ENCODE measurements at places on chromosomes 5 and 9. TPM values are rescaled to one million over a fixed set of nuclear protein-coding genes. Genes with fewer than 3 reads are reported as not detected.

IL5 gene
- not detected for total RNA-seq

ADAMTS19 gene
- not detected for total RNA-seq

GRCh38 chr5:1659100-1659981, 135.6 kb upstream of the LPCAT1 start:
- no peak overlapping the region for H3K27ac ChIP-seq
- peaks cover 2% of the 10 kb centered on the region for H3K27me3 ChIP-seq
- no peak overlapping the region for H3K4me3 ChIP-seq
- H3K4me1 ChIP-seq = no peaks in the 10 kb centered on the region

ACER2 gene
- 6.0 TPM for total RNA-seq

C9orf153 gene
- 0.55 TPM for total RNA-seq

- no peak overlapping the region for H3K27ac ChIP-seq
- H3K4me1 ChIP-seq = no peaks in the 10 kb centered on the region
- H3K27me3 ChIP-seq = no peaks in the 10 kb centered on the region
- no peak overlapping the region for H3K4me3 ChIP-seq
- H3K36me3 ChIP-seq = no peaks in the 10 kb centered on the region
Observed at GRCh38 chr5:165894916-165895315, 2389.5 kb downstream of the MAT2B start.

TAL2 gene
- not detected for total RNA-seq

BHMT2 gene
- total RNA-seq = not detected

SPIN1 gene
- total RNA-seq = 34.1 TPM

DNA sequence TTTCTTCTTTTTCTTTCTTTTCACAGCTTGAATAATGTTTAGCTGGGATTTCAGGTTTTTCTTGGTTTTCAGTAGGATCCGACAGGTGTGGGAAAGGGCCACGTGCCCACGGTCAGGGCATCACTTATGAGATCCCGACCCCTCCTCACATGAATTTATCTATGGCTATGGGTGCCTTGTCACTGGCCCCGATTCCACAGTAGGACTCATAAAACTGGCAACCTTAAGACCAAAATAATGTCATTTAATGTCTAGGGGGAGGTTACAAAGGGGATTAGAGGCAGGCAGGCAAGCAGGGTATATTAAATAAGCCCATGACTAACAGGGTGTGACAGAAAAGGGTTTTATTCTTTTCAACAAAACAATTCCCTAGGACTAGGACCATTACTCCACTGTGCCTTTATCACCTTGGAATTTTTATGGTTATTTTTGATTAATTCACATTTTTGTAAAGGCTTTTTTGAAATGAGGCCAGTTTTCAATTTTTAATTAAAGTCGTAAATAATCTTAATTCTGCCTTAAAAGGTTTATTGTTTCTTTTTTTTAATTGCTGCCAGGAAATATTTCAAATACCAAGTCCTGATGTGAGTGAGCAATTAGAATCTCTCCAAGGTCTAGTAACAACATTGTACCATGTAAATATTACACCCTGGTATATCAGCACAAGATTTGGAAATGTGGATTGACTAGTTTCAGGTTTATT, 370.4 kb downstream of the GLIS3 start:
- no peak for DNase-seq
- no peaks in the 10 kb centered on the region for H3K27me3 ChIP-seq
- H3K36me3 ChIP-seq = no peaks in the 10 kb centered on the region
- no peak overlapping the region for H3K27ac ChIP-seq
- H3K4me1 ChIP-seq = no peaks in the 10 kb centered on the region

GRCh38 chr5:135462304-135462703, 10.2 kb upstream of the TIFAB start:
- no peaks in the 10 kb centered on the region for H3K4me1 ChIP-seq
- H3K36me3 ChIP-seq = no peaks in the 10 kb centered on the region
- no peak overlapping the region for H3K27ac ChIP-seq
- H3K27me3 ChIP-seq = peaks cover 4% of the 10 kb centered on the region
- peak; percentile 37 for DNase-seq

GRCh38 chr5:31161781-31162181, 31.7 kb upstream of the CDH6 start:
- no peaks in the 10 kb centered on the region for H3K27me3 ChIP-seq
- no peak overlapping the region for H3K27ac ChIP-seq
- H3K4me1 ChIP-seq = no peaks in the 10 kb centered on the region
- no peaks in the 10 kb centered on the region for H3K36me3 ChIP-seq

LNPEP gene
- 92.5 TPM for total RNA-seq

GRCh38 chr5:139910901-139911300, 115.3 kb downstream of the PSD2 start:
- no peak overlapping the region for H3K27ac ChIP-seq
- no peak overlapping the region for H3K4me3 ChIP-seq
- H3K27me3 ChIP-seq = no peaks in the 10 kb centered on the region

DNA sequence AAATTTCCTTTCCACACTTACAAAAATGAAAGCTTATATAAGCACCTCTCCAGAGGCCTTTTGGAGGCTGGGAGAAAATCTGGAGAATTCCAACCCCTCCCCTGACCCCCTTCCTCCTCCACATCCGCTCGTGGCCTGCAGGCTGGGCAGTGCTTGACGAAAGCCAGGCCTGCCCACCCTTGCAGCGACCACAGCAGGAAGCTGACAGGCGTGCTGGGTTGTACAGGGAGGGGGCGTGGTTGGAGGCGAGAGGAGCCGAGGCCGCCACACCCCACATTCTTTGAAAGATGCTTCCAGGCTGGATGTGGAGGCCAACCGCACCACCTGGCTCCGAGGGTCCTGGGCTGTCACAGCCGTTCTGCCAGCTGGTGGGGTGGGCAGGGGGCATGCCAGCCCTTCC, 47.8 kb upstream of the IER5L start:
- no peak overlapping the region for H3K27ac ChIP-seq
- peak; percentile 42 for DNase-seq
- no peak overlapping the region for H3K4me3 ChIP-seq
- no peaks in the 10 kb centered on the region for H3K36me3 ChIP-seq
- H3K4me1 ChIP-seq = peaks cover 26% of the 10 kb centered on the region
- no peaks in the 10 kb centered on the region for H3K27me3 ChIP-seq

QRFP gene
- total RNA-seq = not detected

BNC2 gene
- not detected for total RNA-seq

DNA sequence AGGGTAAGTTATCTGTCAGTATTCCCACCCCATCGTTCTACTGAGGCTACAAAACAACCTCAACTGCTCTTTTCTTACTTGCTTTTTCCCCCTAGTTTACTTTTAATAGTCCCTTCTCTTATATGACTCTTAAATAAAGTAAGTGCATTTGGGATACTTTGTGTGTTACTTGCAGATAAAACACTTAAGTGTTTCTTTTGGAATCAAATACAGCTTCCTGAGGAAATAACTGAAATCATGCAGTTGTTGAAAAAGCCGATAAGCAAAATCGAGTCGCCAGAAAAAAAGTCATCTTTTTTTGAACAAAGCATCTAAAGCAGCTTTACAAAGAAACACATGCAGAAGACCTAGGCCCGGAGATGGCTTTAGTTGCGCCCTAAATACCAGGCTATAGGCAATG, 53.5 kb upstream of the EPB41L4A start:
- H3K4me3 ChIP-seq = no peak overlapping the region
- H3K36me3 ChIP-seq = no peaks in the 10 kb centered on the region
- no peak overlapping the region for H3K27ac ChIP-seq

IL33 gene
- total RNA-seq = not detected

DNA sequence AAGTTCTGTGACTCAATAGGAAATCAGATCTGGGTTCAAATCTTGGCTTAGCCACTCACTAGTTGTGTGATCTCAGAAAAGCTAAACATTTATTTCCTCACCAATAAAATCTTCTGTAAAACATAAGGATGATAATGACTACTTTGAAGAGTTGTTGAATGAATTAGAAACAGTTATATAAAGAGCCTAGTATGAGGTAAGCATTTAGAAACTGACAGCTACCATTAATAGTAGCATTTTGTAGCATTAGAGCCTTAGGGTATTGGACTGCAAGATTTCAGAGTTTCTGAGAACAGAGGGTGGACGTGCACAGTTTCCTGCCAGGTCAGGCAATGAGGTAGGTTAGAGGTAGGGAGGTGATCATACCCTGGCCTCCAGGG, 293.2 kb downstream of the CWC27 start:
- H3K36me3 ChIP-seq = no peaks in the 10 kb centered on the region
- H3K4me1 ChIP-seq = no peaks in the 10 kb centered on the region
- no peak overlapping the region for H3K4me3 ChIP-seq
- H3K27ac ChIP-seq = no peak overlapping the region
- DNase-seq = no peak
- no peaks in the 10 kb centered on the region for H3K27me3 ChIP-seq

DNA sequence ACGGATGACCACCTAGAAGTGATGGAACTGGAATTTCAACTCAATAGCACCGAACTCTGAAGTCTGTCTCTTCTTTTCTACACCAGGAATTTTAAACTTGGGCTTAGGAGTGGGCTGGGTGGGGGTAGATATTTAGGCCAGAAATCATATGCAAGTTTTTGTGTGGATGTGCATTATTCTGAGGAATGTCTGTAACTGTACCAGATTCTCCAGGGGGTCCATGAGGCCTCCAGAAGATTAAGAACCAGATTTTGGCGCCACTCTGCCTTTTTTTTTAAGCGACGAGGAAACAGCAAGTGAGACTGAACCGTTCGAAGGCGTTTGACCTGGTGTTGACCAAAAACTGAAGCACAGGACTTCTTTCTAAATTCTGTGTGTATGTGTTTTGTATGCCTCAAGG, 88.8 kb upstream of the TTC23L start:
- H3K36me3 ChIP-seq = no peaks in the 10 kb centered on the region
- H3K4me3 ChIP-seq = no peak overlapping the region
- H3K27me3 ChIP-seq = no peaks in the 10 kb centered on the region
- H3K27ac ChIP-seq = no peak overlapping the region

F2RL1 gene
- 5.5 TPM for total RNA-seq

GRCh38 chr9:116313638-116314037, 160.0 kb downstream of the PAPPA start:
- DNase-seq = no peak
- no peaks in the 10 kb centered on the region for H3K4me1 ChIP-seq
- no peak overlapping the region for H3K27ac ChIP-seq
- H3K4me3 ChIP-seq = no peak overlapping the region
- no peaks in the 10 kb centered on the region for H3K27me3 ChIP-seq
- H3K36me3 ChIP-seq = no peaks in the 10 kb centered on the region

DNA sequence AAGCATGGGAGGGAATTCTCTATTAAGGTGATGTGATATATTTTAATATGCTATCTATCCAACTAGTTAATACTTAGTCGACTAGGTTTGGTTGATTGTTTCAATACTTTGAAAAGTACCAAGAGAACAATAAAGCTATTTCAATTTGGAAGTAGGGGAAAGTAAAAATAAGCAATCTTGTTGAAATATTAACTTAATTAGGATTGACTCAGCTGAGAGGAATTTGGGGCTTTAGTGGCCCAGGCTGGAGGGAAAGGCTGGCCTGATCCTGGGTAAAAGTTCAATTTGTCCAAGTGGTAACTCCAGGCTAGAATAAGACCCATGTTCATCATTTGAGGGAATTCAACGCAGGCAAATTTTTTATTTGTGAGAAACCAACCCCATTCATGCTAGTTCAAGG, 48.6 kb downstream of the NMUR2 start:
- H3K36me3 ChIP-seq = no peaks in the 10 kb centered on the region
- no peaks in the 10 kb centered on the region for H3K27me3 ChIP-seq
- DNase-seq = no peak
- no peak overlapping the region for H3K27ac ChIP-seq
- H3K4me1 ChIP-seq = no peaks in the 10 kb centered on the region

DNA sequence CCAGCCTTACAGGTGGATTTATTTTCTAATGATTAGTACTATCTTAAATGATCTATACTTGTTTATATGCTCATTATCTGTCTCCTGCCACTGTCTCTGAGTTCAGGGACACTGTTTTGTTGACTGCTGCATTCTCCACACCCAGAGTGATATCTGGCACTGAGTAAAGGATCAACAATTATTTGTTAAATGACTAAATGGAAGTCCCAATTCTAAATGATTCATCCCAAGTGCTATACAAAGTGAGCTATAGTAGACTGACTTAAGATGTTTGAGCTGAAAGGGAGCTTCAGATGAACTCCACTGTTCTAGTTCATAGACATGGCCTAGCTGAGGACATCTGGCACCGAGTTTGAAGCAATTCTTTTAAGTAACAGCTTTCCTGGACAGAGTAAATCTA, 40.5 kb downstream of the ITGA2 start:
- no peaks in the 10 kb centered on the region for H3K27me3 ChIP-seq
- H3K4me3 ChIP-seq = no peak overlapping the region
- peaks cover 16% of the 10 kb centered on the region for H3K4me1 ChIP-seq
- DNase-seq = no peak

DNA sequence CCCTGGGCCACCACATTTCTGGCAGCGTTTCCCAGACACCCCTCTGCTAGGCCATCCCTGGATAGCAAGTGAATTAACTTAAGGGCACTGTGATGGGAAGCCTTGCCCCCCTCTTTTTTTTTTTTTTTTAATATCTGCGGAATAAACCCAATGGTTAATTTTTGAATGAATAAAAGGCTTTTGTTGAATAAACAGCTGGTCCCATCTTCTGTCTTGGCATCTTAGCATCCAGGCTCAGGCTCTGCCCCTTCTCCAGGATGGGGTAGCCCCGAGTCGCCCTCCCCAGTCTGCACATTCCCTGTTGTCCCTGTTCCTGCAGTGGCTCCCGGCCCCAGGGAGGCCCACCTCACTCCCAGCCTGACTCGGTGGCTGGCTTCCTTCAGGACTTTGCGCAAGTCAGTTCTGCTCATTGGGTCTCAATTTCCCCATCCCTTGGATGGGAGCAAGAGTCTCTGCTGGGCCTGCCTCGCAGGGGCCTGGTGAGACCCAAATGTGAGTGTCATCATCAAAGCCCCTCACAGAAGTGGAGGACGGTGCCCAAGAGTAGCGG, 29.0 kb upstream of the HMCN2 start:
- no peak for DNase-seq
- no peak overlapping the region for H3K4me3 ChIP-seq
- peaks cover 31% of the 10 kb centered on the region for H3K4me1 ChIP-seq

DMRT3 gene
- total RNA-seq = not detected

IL4 gene
- not detected for total RNA-seq

DNA sequence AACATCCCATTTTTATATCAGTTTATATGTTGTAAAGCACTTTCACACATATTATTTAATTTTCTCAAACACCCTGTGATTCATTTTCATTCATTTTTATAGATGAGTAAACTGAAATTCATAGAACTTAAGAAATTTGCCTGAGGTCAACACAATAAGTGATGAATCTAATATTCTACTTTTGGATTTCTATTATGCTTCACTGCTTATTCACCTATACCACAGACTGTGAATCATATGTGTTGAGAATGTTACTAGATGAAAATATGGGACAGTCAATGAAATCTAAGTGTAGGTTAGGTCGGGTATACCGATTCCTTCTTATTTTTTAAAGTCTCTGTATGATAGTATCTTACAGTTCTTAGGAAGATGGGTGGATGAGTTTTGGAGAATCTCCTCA, 24.8 kb downstream of the CDC37L1 start:
- no peaks in the 10 kb centered on the region for H3K4me1 ChIP-seq
- DNase-seq = no peak
- peaks cover 20% of the 10 kb centered on the region for H3K36me3 ChIP-seq
- no peak overlapping the region for H3K27ac ChIP-seq

GRCh38 chr9:134007571-134007970, 15.4 kb upstream of the VAV2 start:
- no peak overlapping the region for H3K27ac ChIP-seq
- no peaks in the 10 kb centered on the region for H3K36me3 ChIP-seq
- H3K4me1 ChIP-seq = no peaks in the 10 kb centered on the region
- no peak for DNase-seq

- H3K36me3 ChIP-seq = no peaks in the 10 kb centered on the region
- no peaks in the 10 kb centered on the region for H3K4me1 ChIP-seq
- no peak overlapping the region for H3K27ac ChIP-seq
- H3K27me3 ChIP-seq = no peaks in the 10 kb centered on the region
- no peak overlapping the region for H3K4me3 ChIP-seq
Observed at GRCh38 chr5:72505016-72505415, 2.2 kb downstream of the ZNF366 start.

CSF2 gene
- total RNA-seq = not detected

Data from CD4-positive, alpha-beta memory T cell (primary cell).